Gastroesophageal sphincter (tissue), 4 donors: ENCODE measurements at places on chromosomes 5 and 9. TPM values are rescaled to one million over a fixed set of nuclear protein-coding genes. Genes with fewer than 3 reads are reported as not detected.

DNA sequence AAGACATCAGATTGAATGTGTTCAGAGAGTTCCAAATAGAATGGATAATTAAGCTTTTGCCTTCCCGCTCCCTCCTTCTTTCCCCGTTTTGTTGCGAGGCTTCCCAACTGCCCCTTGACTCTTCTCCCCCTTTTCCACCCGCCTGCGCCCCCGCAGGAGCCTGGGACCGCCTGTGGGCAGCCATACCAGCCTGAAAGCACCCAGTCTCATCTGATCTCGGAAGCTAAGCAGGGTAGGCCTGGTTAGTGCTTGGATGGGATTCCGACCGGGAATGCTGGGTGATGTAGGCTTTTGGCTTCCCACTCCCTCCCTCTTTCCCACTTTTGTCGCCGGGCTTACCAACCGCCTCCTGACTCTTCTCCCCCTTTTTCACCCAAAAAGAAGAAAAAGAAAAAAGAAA, 6.8 kb upstream of the HSD17B4 start:
- no peak for ATAC-seq

Gene PRRC2B
- total RNA-seq: 102 TPM

Gene IL17B
- 7.2 TPM for total RNA-seq

Gene SLC36A3
- total RNA-seq: not detected

Gene NUTM2F
- not detected for total RNA-seq

- no peak for ATAC-seq
These were observed 158.6 kb upstream of the DMRT1 start for GRCh38 chr9:682633-683508.

- no peak for ATAC-seq
These were observed 224.9 kb downstream of the CACNA1B start for GRCh38 chr9:138102246-138103051.

Gene ARL10
- total RNA-seq: 10.9 TPM

DNA sequence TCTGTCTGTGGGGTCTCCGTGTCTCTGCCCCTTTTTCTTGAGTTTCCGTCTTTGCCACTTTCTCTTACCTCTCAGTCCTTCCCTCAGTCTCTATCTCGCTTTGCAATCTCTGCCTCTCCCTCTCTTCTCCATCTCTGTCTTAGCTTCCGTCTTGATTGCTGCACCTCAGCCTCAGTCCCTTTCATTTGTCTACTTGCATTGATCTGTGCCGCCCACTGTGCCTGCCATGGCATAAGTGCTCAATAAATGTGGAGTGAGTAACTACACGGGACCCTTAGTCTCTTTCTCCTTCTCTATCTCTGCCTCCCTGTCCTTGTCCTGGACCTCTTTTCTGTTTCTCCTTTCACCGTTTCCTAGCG, 6.6 kb downstream of the PCDHGC5 start:
- no peak for ATAC-seq

DNA sequence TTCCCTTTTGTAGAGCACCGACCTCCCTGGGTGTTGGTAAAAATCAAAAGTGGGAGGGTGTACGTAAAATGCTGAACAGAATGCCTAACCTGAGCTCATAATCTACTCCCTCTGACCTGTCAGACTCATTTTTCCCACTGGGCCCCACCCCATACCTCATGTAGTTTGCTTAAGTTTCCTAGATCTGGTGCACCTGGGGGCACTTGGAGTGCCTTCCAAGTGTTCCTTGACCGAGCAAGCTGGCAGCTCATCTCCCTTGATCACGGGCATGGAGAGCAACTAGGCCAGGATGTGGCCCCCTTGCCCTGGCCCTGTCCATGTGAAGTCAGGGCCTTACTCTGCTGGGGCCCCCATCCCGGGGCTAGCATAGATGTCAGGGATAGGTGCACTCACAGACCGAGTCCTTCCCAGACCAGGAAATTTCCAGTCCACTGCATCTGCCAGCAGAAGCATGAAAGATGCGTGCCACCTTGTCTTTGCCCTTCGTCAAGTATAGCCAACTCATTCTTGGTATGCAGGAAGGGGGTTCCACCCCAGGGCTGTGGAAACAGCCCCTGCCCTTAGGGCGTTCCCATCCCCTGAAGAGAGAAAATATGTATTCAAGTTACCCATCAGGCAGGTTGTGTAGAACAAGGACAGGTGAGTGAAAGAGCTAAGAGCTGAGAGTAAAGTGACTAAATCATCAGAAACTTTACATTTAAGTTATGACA, 41.9 kb downstream of the SLC22A5 start:
- no peak for ATAC-seq

Gene FOXD4L5
- total RNA-seq: not detected
